ENCODE measurements at places on chromosomes 4 and X.

GRCh38 chr4:630656-631055 is 5.3 kb downstream of the PDE6B start:
- no peak for DNase-seq

- DNase-seq: no peak
These were observed 2.8 kb downstream of the AMELX start for GRCh38 chrX:11296051-11296450.

GRCh38 chr4:77582156-77582555 is 23.5 kb upstream of the CXCL13 start:
- DNase-seq: no peak

GRCh38 chrX:68681443-68681941 is 34.0 kb downstream of the STARD8 start:
- DNase-seq: no peak

GRCh38 chr4:76637712-76638361 is 202.8 kb downstream of the SHROOM3 start:
- no peak for DNase-seq

- DNase-seq: no peak
These were observed 8.1 kb downstream of the JAKMIP1 start for GRCh38 chr4:6192245-6192644.

DNA sequence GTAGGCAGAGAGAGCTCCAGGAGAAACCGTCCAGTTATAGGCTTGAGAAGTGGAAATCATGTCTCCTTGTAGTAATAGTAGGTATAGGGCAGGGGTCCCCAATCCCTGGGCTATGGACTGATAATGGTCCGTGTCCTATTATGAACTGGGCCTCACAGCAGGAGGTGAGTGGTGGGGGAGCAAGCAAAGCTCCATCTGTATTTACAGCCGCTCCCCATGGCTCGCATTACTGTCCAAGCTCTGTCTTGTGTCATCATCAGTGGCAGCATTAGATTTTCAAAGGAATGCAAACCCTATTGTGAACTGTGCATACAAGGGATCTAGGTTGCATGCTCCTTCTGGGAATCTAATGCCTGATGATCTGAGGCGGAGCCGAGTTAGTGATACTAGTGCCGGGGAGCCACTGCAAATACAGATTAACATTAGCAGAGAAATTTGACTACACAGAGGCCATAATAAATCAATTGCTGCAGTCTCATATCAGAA is 67.6 kb downstream of the MRPL1 start:
- no peak for DNase-seq

GRCh38 chrX:73916489-73916888 is 353.5 kb downstream of the CHIC1 start:
- DNase-seq: no peak

All from stimulated activated CD4-positive, alpha-beta T cell treated with anti-CD3 and anti-CD28 coated beads, Interleukin-15, amount 100 ng/mL, for 1 hour (primary cell).